ENCODE measurements at places on chromosomes 16 and 17. TPM values are rescaled to one million over a fixed set of nuclear protein-coding genes. Genes with fewer than 3 reads are reported as not detected.
A peak's percentile ranks its signal among the peaks of the same experiment; 100 is the strongest.

The KRTAP4-1 gene
- total RNA-seq = not detected

The OR1A1 gene
- total RNA-seq = not detected

GRCh38 chr17:79987187-79987934 lies 48.3 kb downstream of the TBC1D16 start:
- no peak overlapping the region for H3K4me3 ChIP-seq
- H3K27me3 ChIP-seq = peaks cover 3% of the 10 kb centered on the region
- no peak for DNase-seq
- no peaks in the 10 kb centered on the region for H3K36me3 ChIP-seq
- H3K27ac ChIP-seq = no peak overlapping the region
- H3K4me1 ChIP-seq = peaks cover 57% of the 10 kb centered on the region

- no peaks in the 10 kb centered on the region for H3K27me3 ChIP-seq
- H3K27ac ChIP-seq = peak overlapping the region; percentile 52
- no peaks in the 10 kb centered on the region for H3K36me3 ChIP-seq
Observed at GRCh38 chr17:69581061-69581961, 166.8 kb downstream of the MAP2K6 start.

DNA sequence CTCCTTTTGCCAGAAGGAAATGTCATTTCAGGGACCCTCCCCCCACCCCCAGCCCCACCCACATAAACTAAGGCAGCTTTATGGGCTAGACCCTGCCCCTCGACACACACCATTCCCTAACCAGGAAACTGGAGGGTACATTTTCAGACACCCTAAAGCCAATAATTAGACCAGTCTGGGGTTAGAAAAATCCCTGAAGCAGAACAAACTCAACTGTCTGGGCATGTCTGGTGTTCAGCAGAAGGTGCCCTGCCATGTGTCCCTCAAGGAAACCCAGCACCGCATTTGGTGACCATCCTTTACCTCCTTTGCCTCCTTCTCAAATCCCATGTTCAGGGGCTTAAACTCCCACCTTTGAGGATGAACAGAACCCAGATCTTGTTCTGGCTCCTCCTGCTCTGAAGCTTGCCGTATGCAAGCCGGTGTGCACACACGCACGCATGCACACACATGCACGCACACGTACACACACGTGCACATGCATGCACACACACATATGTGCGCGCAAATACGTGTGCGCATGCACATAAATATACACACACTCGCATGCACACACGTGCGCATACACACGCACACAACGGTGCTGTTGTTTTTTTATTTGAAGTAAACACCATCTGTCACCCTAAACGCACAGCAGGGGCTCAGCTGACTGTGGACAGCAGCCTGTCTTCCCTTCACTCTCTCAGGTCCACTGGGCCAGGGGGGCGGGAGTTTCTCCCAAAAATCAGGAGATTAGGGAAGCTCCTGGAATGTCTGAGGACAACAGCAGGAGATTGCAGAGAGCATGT lies 156.8 kb upstream of the TNRC6C start:
- DNase-seq = no peak
- H3K27me3 ChIP-seq = peaks cover 41% of the 10 kb centered on the region
- H3K4me1 ChIP-seq = peaks cover 17% of the 10 kb centered on the region
- no peaks in the 10 kb centered on the region for H3K36me3 ChIP-seq

DNA sequence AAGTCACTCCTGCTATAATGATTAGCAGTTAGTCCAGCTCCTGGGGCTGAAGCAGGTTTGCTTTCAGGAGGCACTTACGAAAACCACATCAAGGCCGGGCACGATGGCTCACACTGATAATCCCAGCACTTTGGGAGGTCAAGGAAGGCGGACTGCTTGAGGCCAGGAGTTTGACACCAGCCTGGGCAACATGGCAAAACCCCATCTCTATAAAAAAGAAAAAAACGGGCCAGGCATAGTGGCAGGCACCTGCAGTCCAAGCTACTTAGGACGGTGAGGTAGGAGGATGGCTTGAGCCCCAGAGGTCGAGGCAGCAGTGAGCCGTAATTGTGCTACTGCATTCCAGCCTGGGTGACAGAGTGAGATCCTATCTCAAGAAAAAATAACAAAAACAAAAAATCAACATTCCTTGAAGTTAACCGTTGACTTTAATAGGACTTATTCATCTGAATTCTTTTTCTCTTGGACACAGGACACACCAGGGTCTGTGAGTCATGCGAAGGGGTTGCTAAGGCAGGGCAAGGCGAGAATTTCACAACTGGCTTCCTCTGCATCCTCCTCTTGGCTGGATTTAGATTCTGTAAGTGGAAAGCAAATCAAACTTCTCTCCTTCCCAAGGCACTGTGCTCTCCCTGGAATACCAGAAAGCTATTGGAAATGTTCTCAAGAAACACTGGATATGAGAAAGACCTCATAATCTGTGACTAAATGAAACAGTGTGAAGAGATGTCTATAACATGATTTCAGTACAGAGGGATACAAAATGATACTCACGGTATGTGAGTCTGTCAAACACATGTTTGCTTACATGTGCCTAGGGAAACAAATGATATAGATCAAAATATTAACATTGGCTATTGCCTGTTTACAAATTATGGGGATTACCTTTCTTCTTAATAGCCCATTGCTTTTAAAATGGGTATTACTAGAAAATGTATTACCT lies 99.5 kb downstream of the SYCE1L start:
- no peak overlapping the region for H3K4me3 ChIP-seq
- H3K27me3 ChIP-seq = no peaks in the 10 kb centered on the region
- no peak overlapping the region for H3K27ac ChIP-seq
- peak; percentile 35 for DNase-seq
- H3K36me3 ChIP-seq = no peaks in the 10 kb centered on the region
- no peaks in the 10 kb centered on the region for H3K4me1 ChIP-seq

DNA sequence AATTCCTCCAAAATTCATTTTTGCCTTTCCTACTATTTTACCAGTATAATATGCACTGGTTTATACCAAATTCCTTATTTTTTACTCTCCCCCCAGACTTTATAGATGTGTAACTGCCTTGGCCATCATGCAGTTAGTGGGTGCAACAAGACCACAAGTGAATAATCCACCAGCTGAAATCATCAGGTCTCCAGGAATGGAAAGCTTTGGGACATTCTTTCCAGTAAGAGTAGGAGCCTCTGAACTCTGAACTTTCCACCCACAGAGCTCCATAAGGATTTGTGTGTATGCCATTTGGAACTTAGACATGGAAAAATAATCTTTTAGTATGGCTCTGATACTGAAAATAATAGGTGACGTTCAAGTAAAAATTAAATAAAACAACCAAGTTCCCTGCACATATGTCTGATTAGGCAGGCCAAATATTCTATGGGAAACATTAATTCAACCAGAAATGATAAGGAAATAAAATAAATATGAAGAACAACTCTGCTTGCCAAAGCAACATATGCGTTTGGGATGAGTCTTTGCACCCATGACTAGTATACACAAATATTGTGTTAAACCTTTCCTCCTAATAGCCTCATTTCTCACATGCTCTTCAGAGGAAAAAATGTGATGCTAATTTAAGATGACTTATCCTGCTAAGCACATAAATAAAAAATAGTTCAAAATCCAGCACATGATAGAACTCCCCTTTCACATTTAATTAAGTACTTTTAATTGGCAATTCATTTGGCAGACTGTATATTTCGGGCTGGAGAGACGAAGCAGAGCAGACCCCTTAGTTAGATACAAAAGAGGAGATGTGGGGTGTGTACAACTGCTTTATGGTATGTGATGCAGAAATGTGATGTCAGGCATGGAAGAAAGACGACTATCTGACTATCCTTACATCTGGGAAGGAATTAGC lies 11.6 kb upstream of the LYRM9 start:
- H3K4me3 ChIP-seq = no peak overlapping the region
- DNase-seq = no peak
- H3K36me3 ChIP-seq = no peaks in the 10 kb centered on the region

DNA sequence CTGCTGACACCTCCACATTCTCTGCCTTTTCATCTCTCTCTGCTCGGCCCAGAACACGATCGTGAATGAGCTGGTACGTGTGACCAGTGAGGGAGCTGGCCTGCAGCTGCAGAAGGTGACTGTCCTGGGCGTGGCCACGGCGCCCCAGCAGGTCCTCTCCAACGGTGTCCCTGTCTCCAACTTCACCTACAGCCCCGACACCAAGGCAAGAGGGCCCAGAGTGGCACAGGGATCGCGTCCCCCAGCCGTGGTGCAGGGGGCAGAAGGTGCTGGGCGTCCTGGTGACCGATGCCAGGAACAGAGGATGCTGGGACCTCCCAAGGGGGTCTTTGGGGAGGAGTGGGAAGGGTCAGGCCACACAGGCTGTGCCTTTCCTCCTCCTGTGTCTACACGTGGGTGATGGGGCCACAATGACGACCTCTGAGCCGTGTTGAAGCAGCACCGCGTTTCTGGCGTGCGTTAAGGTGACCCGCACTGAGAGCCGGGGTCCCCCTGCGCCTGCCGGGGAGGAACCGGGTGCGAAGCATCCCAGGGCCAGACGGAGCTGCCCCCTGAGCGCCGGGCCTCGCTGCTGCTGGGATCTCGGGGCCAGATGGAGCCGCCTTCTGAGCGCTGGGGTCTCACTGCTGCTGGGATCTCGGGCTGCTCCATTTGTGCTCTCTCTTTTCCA lies 17.4 kb downstream of the GAA start:
- H3K4me3 ChIP-seq = no peak overlapping the region
- H3K27ac ChIP-seq = no peak overlapping the region
- H3K36me3 ChIP-seq = no peaks in the 10 kb centered on the region
- H3K27me3 ChIP-seq = no peaks in the 10 kb centered on the region
- H3K4me1 ChIP-seq = peaks cover 2% of the 10 kb centered on the region

DNA sequence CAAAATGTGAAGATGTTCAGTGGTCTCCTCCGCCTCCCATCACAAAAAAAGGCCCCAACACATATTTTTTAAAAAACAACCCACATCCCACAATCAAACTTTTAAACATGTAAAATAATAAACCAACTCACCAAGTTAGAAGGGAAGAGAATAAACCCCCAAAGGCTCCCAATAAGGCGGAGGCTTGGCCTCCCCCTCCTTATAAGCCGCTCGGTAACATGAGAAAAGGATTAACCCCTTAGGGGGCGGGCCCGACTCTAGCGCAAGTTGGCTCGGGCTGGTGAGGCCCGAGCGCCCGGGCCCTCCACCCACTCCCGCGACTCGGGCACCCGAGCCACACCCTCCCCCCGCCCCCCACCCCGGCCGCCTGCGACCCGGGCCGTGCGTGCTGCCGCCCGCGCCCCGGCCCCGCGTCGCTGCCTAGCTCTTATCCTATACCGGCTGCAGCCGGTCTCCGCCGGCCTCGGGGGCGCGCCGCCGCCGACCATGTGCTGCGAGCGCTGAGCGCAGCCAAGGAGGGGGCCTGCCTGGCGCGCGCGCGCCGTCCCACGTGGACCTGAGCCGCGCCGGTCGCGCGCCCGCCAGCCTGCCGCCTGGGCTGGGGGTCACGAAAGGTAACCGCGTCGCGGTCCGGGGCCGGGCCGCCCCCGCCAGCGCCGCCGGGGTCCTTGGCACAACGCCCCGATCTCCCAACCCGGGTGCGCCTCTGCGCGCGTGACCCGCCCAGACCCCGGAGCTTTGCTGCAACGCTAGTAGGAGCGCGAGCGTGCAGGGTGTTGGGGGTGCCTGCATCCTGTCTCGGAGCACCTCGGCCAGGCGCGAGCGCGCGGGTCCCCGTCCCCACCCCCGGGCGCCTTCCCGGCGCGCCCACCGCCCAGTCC lies at the start of the genes ARSG and SLC16A6:
ARSG (plus strand) TSS at position 541 of the 881 bp plus-strand sequence. CDS start 15,999 bp downstream, outside the sequence.
SLC16A6 (minus strand) TSS at position 173 of the 881 bp plus-strand sequence. CDS start 12,807 bp downstream, outside the sequence.
- H3K27me3 ChIP-seq = peaks cover 59% of the 10 kb centered on the region
- peaks cover 17% of the 10 kb centered on the region for H3K4me1 ChIP-seq
- H3K36me3 ChIP-seq = no peaks in the 10 kb centered on the region
- DNase-seq = peak; percentile 85
- H3K27ac ChIP-seq = peak within 1 kb of the TSS; percentile 62

GRCh38 chr17:68255731-68256538 lies 8.1 kb downstream of the AMZ2 start:
- no peak overlapping the region for H3K4me3 ChIP-seq
- H3K4me1 ChIP-seq = peaks cover 3% of the 10 kb centered on the region
- H3K36me3 ChIP-seq = peaks cover 24% of the 10 kb centered on the region
- H3K27me3 ChIP-seq = no peaks in the 10 kb centered on the region
